NK-92 treated with Interleukin-12 subunit alpha and Interleukin-12 subunit beta, amount 100 ng/mL, for 24 hours (cell line): ENCODE measurements at places on chromosomes 11 and 22.

- DNase-seq = no peak
These were observed 106.7 kb downstream of the APIP start for GRCh38 chr11:34809191-34810106.

DNA sequence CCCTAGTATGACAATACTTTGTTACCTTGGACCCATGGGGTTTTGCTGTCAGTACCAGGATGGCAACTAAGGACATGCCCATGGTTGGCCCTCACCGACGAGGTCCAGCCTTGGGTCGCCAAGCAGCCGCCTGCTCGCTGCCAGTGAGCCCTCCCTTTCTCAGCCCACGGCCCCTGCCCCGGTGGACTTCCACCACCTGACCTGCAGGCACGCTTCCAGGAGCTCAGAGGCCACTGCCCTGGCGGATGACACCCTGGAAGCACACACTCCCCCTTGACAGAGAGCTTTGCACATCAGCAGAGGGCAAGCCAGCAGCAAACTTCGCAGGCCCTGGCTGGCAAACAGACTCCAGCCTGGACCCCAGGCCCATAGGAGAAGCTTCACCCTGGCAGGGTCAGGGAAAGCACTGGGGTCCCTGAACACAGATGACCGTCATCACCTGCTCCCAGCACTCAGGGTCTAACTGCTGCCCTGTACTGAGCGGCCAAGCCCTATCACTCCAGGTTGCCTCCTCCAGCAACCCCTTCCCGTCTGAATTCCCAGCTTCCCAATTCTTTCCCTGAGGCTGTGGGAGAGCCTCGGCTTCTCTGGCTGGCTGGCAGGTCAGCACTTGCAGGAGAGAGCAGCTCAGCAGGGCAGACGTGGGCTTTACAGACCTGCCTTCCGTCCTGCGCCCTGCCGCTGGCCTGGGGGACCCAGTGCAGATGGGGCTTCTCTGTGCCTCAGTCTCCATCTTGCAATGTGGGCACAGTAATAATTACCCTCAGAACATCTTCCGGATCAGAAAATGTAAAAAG is 2.7 kb upstream of the PPARA start:
- no peak for DNase-seq

GRCh38 chr11:134730101-134730500 is 318.1 kb upstream of the B3GAT1 start:
- DNase-seq = no peak

DNA sequence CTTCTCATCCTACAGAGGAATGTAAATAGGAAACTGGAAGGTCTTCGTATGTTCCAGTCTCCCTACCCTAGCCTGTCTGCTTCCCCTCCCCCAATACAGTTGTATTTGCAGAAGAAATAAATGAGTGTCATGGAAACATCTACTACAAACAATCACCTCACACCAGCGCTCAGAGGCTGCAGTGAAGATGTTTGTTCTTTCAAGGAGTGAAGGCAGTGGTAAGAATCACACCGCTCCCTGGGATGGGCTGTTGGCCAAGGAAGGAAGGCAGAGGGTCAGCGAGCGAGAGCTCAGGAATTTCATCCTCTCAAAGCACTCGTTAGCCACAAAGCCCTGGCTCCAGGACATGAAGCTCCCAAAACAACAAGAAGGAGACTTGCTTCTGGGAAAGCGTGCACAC is 1.1 kb upstream of the IGSF9B start:
- no peak for DNase-seq

GRCh38 chr11:16603890-16604793 is 134.3 kb upstream of the C11orf58 start:
- no peak for DNase-seq

GRCh38 chr11:72573072-72573854 is 101.0 kb downstream of the PDE2A start:
- DNase-seq = peak; percentile 21

GRCh38 chr22:32204856-32205722 is at the start of gene RFPL2:
TSS of gene RFPL2 (minus strand) at chr22:32205073. CDS start at chr22:32202451, 2,622 bp downstream.
- no peak for DNase-seq

DNA sequence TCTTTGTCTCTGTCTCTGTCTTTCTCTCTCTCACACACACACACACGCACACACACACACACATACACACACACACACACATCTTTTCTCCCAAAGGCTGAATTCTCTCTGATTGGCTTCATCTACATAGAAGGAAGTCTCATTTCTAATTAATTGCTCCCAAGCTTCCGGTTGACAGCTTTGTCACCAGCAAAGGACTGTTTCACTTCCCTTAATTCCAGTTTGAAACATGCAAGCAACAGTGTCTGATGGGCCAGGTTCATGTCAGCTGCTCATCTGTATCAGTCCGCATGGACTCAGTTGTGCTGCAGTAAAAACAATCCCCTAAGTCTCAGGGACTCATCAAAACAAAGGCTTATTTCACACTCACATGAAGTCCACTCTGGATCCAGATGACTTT is 16.2 kb upstream of the PVALB start:
- DNase-seq = no peak

- no peak for DNase-seq
These were observed 57.4 kb upstream of the NUP160 start for GRCh38 chr11:47905358-47906059.

DNA sequence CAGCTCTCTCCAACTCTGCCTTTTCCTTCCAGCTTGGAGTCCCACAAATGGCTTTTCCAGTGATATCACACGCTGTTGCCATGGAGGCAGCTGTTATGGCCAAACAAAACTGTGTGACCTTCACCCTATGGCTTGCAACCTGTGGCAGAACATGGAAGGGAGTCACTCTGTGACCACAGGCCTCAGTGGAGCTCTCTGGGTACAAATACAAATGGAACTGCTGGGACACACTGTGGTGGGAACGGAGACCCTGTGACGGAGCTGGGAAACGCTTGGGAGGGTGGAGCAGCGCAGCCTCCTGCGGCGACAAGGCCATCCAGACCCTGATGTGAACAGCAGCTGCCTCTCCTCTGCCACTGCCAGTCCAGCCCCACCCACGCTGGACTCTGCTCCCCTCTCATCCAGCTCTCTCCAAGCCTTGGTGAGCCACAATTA is 162.5 kb downstream of the ETS1 start:
- DNase-seq = no peak

GRCh38 chr11:43576803-43577521 is 103.6 kb upstream of the HSD17B12 start:
- DNase-seq = no peak

GRCh38 chr22:43666457-43666856 is 145.6 kb downstream of the EFCAB6 start:
- DNase-seq = no peak

- no peak for DNase-seq
These were observed 621.2 kb upstream of the CHORDC1 start for GRCh38 chr11:90844041-90844440.

GRCh38 chr22:46661221-46661851 is 41.1 kb downstream of the GRAMD4 start:
- no peak for DNase-seq

DNA sequence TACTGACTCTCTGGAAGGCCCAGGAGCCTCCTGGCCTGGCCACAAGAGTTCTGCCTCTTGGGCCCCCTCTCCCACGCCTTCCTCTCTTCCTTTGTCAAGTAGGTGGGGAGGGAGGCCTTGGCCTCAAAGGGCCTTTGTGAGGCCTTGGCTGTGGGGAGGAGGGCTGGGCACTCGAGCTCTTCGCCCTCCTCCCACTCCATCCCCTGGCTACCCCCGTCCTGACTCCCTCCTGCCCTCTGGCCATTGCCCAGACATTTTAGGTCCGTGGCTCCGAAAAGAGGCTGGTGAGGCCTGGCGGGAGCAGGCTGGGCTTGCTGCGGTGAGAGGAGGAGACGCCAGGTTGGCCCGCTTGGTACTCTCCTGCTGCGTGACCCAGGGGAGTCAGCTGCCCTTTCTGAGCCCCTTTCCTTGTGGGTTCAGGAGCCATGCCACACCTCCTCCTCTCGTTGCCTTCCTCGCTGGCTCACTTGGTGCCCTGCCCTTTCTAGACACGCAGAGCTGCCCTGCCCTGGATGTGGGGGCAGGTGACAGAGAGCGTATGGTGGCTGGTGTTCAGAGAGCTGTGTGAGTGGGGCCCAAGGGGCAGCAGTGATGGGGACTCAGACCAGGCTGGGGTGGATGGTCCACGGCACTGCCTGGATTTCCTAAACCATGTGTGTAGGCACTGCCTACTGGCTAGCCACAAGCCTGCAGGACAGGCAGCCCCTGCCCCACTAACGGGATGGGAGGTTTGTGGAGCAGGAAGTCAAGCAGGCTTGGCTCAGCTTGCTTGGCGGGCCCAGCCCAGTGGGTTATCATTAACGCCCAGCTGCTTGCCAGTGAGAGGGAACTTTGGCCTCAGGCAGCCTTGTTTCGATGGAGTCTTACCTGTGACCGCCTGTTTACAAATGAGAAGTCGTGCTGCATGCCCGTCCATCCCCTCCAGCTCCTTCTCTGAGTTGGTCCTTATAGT is 15.8 kb upstream of the OMP start:
- DNase-seq = no peak

DNA sequence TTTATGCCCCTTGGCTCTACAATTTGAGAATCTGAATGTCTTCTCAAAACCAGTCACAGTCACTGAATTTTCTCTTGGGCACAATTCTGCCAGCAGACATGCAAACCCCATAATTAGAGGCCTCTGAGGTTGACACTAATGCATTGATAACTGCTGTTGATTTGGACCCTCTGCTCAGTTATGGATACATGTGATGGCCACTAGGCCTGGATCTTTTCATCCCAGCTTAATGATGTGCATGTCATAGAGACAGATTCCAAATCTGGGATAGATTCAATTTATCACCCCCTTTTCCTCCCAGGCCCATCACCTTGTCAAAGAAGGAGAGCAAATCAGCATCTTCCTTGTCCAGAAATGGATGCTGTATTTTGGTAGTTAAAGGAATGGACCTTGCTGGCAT is 92.2 kb downstream of the C11orf91 start:
- DNase-seq = no peak

GRCh38 chr11:30192620-30193019 is 38.2 kb upstream of the FSHB start:
- no peak for DNase-seq

DNA sequence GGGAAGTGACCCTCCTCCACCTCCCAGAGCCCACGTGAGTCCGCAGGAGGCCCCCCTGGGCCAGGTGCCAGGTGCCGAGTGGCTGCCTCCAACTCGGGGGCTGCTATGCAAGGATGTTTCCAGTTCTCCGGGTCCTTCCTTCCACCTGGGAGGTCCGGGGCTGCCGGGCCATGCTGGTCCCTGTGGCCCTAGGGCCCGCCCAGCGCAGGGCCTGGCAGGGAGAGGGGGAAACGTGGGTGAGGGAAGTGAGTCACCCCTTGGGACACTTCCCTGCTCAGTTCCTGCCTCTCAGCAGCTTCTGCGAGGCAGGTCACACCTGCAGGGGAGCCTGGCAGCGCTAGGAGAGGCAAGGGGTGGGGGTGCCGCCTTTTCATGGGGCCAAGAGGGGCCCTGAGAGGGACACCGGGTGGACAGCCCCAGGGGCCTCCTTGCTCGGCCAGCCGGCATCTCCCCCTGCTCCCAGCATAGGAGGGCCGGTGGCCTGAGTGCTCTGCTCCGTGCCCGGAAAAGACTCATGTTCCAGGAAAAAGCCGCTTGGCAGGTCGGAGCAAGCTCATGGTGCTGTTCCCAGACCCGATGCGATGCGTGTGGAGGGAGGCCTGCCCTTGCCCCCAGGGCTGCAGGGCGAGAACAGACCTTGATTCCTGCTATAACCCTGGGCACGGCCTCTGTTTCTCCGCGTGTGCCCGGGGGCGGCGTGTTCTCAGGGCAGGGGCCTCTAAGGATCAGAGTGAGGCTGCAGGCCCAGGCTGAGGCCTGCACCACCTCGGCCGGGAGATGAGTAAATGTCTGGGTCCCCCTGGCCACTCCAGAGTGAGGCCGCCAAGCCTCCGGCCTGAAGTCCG is 30.3 kb upstream of the WNT7B start:
- no peak for DNase-seq

GRCh38 chr11:94768602-94769541 is 716 bp downstream of the AMOTL1 start:
- DNase-seq = no peak

DNA sequence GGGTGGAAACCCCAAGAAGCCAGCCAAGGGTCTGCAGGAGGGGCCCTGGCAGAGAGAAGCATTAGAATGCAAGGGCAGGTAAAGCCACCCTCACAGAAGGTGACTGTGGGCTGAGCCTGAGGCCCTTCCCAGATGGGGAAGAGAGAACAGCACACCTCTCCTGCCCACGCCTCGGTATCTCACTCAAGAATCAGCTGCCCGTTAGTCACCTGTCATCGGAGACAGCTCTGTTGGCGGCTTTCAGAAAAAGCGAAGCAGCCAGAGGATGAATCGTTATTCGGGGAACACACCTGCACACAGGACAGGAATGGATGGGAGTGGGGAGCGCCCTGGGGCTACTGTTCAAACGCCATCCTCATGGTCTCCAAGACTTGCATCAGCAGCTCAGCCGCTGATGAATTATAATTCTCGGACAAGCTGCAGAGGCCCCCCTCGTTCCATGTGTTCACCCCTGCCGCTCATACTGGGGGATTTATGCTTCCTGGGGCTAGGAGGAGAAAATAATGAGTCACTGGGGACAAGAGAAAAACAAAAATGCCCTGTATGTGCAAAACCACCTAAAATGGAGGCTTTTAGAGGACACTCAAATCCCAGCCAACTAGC is 21.6 kb upstream of the TMA7B start:
- DNase-seq = no peak

DNA sequence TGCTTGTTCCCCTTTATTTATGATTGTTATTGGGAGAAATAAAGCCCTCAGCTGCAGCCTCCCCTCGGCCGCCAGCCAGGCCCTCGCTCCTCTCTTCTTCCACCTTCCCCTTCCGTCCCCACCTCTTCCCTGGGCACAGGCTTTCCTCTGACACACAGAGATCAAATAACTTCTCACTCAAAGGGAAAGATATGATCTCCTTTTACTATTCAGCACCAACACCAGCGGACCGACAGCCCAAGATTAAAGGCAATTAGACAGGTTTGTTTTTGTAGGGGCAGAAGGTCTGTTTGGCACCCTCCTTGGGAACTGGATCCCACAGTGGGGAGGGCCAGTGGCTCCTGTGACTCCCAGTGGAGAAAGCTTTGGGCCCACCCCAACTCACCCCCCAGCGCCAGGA is 23.0 kb downstream of the NECTIN1 start:
- DNase-seq = no peak

GRCh38 chr11:59698506-59698905 is 15.1 kb downstream of the OR10V1 start:
- no peak for DNase-seq

DNA sequence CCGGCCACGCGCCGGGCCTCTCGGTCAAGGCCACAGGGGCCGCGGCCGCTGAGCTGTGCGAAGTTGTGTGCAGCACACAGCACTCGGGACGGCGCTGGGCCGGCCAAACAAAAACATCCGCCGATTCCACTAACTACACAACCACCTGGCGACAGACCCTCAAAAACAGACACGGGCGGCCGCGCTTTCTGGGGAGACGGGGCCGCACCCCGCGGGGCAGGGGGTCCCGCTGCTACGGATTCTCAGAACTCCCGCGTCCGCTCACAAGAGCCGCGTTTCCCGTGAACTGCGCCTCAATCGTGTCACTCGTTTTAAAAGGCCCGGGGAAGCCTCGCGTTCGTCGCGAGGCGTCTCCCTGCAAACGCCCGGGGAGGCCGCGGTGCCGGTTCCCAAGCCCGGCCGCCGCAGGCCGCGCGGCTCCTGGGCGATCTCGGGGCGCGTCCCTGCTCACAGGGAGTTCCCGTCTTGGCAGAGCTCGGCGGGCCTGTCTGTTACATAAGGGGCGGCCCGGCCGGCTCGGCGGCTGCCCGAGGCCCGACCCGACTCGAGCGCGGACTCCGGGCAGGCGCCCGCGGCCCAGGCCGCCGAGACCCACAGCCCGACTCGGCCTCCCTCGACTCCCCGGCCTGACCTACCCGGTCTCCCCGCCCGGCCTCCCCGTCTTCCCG is 936 bp downstream of the BRD1 start:
- no peak for DNase-seq
